Activated CD4-positive, alpha-beta T cell treated with anti-CD3 and anti-CD28 coated beads for 48 hours (primary cell): ENCODE measurements at places on chromosomes 3 and 15.
A peak's percentile ranks its signal among the peaks of the same experiment; 100 is the strongest.

DNA sequence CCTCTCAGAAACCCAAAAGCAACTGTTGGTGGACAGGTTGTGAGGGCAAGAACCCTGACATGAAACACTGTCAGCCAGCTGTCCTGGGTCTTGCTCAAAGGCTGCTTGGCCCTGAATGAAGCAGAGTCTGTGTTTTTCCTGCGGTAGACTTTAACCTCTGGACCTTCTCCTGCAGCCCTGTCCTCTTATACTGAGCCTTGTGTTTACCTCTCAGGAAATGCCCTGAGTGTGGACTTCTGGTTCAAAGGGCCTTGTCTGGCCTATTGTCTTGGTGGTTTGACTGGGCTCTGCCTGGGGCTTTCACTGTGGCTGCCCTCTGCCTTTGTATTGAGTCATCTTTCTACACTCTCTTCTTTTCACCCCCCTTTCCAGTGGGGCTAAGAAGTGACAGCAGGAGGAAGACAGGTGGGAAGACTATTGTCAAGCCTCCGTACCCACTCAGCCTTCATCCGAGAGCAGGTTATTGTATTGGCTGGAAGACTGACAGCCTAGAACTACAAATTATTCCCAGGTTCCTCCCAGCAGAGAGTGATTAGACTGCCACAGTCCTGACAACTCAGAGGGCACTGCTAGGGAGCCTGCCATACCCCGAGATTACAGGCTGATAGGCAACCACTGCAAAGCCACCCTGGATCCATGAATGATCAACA, 3.5 kb downstream of the SEC13 start:
- DNase-seq = no peak

- no peak for DNase-seq
Observed at GRCh38 chr15:52857937-52858781, 68.0 kb upstream of the ONECUT1 start.

DNA sequence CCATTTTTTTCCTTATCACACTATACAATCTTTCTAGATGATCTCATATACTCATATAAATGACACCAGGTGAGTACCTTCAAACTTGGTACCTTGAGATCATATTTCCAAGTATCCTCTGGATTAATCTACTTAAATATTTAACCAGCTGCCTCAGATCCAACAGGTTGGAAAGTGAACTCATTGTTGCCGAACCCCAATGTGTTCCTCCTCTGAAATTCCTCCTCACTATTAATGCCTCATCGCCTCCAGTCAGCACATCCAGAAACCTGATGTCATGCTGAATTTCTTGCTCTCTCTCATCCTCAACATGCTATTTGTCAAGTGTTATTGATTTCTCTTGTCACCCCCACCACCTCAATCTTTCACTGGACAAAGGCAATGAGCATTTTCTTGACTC, 221.8 kb downstream of the FMN1 start:
- no peak for DNase-seq

- DNase-seq = no peak
Observed at GRCh38 chr15:39330061-39330460, 250.8 kb upstream of the THBS1 start.

- DNase-seq = no peak
Observed at GRCh38 chr3:37987315-37987697, 3.3 kb upstream of the VILL start.

DNA sequence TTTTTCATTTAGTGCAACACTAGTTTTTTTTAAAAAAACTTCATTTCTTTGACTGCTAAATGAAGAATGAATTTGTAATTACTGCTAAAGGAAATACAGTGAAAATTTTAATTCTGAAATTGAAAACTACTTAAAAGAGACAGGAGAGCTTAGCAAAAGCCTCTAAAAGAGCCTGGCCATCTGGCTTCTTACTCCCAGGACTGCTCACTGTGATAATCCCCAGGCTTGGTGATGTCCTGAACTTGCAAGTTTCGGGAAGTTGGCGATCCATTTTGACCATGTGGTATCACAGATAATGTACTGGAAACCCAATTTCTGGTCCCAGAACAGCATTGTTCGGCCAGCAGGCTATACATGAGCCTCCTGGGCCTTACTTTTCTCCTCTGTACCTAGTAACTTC, 292.1 kb downstream of the FGF12 start:
- DNase-seq = no peak

GRCh38 chr3:77244981-77245380, 205.1 kb downstream of the ROBO2 start:
- no peak for DNase-seq

- DNase-seq = peak; percentile 24
Observed at GRCh38 chr15:22811640-22812039, 25.2 kb downstream of the NIPA1 start.

DNA sequence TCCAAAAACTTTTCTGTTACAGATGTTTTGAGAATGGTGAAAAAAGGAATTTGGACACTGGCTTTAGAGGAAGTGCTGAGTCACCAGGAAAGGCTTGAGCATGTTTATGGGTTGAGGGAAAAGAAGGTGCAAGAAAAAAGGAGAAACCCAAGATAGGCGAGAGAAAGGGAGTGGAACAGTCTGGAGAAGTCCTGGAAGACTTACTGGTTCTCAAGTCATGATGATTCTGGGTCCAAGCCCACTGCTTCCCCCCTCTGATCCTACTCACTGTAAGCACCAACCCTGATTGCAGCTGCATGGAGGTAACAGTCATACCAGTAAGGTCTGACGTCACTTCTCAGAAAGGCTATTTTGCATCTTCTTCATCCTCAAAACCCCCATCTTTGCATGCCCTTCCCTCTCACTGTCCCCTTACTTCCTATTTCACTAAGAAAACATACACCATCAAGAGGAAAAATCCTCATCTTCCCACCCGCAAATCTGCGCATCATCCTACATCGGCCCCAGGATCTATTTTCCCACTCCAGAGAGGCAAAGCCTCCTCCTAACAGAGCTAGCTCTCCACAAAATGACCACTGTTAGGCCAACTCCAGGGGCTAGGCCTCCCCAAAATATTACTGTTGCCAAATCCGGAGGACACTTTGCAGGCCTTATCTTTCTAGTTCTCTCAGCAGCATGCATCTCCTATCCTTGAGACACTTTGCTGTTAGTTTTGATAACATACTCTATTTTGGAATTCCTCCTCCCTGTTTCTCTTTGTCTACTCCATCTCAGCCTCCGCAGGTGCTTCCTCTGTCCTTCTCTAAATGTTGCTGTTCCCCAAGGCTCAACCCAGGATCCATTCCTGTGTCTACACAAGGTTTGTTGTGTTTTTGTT, 3.2 kb upstream of the ATP13A3 start:
- DNase-seq = peak; percentile 48

GRCh38 chr3:1082108-1082507, 10.7 kb upstream of the CNTN6 start:
- peak; percentile 5 for DNase-seq

GRCh38 chr15:26757141-26757540, 15.7 kb downstream of the GABRB3 start:
- DNase-seq = no peak

GRCh38 chr15:65920825-65921309, 51.6 kb downstream of the RAB11A start:
- DNase-seq = no peak

DNA sequence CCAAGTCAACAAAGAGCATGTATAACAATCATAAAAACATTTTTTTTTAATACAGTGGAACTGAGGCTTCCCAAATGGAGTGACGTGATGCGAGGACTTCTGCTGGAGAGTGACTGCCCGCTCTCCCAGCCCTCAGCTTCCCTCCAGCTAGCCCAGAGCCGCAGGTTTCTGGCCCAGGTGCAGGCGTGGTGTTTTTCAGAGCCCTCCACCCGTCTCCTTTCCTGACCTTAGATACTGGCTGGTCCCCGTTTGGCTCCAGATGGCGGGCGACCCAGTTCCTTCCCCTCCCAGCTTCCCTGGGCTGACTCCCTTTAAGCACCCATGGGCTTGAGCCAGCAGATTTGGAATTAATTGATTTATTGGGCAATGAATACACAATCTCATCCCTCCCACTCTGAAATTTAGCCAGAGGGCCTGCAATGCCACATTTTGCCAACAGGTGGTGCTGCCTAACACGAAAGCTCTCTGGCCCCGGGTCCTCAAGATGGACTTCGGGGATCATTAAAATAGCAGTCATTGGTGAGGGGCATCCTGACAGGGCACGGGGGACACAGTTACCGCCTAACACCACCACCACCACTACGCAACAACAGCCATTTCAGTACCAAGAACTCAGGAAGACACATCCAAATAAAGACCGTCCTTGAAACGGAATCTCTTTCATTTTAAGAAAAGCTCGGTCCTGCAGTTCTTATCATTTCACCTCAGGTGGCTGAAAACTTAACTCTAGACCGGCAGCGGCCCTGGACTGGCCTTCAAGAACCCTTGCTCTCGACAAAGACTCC, 47.5 kb upstream of the MUC4 start:
- peak; percentile 85 for DNase-seq

GRCh38 chr15:78072080-78072892, 5.2 kb downstream of the TBC1D2B start:
- no peak for DNase-seq

GRCh38 chr15:81723113-81723651, 322.6 kb downstream of the MEX3B start:
- no peak for DNase-seq

DNA sequence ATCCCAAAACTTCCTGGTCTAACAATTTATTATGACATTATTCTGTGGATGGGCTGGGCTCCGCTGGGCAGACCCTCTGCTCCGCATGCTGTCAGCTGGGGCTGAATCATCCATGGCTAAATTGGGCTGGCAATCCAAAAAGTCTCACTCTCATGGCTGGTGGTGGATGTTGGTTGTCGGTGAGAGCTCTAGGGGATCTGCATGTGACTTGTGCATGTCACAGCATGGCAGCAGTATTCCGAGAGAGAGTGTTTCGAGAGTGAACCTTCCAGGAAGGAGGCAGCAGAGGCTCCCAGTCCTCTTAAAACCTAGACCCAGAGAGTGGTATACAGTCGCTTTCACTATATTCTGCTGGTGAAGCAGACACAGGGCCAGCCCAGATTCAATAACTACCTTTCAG, 9.9 kb downstream of the RARB start:
- no peak for DNase-seq

DNA sequence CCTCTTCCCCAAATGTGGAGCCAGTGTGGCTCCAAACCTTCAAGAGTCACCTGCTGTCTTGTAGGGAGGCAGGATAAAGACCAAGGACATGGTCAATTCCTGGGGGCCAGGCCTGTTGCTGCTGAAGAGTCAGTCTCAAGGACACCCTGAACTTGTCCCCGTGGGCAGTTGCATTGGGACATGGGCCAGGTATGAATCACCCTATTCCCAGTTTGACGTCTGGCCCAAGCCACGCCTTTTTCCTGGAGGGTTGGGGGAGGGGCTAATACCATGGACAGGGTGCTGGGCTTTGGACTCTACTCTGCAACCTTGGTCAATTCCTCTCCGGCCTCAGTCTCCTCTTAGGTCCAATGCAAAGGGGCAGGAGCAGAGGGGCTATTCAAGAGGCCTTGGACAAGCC, 10.4 kb downstream of the ATP2B2 start:
- DNase-seq = no peak

DNA sequence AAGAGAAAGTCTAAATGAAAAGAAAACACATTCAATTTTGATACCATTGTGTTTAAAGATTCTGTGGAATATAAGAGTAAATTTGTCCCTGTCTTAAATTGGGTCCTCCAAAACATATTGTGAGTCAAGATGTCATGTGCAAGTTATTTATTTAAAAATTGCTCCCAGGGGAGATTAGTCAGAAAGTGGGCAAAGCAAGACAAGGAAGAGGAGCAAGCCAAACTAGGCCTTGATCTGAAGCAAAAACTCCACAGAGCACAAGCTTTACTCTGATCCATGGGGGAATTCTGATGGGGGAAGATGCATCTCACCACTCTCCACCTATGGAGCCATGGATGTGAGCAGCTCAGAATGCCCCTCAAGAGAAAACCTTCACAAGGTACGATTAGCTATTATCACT, 342.8 kb upstream of the IL12A start:
- DNase-seq = no peak

- DNase-seq = no peak
Observed at GRCh38 chr3:57062101-57062631, 1.7 kb downstream of the SPATA12 start.

- DNase-seq = no peak
Observed at GRCh38 chr15:45866616-45867015, 231.8 kb downstream of the SQOR start.

- no peak for DNase-seq
Observed at GRCh38 chr3:124117486-124117885, 125.6 kb upstream of the ROPN1 start.

GRCh38 chr3:14216257-14217048, 37.8 kb downstream of the LSM3 start:
- peak; percentile 58 for DNase-seq

- no peak for DNase-seq
Observed at GRCh38 chr3:42166214-42166613, 75.1 kb downstream of the TRAK1 start.

GRCh38 chr3:178645503-178645902, 109.3 kb downstream of the KCNMB2 start:
- no peak for DNase-seq

DNA sequence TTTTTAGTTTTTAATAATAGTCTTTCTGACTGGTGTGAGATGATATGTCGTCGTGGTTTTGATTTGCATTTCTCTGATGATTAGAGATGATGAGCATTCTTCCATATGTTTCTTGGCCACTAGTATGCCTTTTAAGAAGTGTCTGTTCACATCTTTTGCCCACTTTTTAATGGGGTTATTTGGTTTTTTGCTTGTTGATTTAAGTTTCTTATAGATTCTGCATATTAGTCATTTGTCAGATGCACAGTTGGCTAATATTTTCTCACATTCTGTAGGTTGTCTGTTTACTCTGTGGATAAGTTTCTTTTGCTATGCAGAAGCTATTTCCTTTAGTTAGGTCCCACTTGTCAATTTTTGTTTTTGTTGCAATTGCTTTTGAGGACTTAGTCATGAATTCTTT, 185.4 kb downstream of the SUCNR1 start:
- DNase-seq = no peak

DNA sequence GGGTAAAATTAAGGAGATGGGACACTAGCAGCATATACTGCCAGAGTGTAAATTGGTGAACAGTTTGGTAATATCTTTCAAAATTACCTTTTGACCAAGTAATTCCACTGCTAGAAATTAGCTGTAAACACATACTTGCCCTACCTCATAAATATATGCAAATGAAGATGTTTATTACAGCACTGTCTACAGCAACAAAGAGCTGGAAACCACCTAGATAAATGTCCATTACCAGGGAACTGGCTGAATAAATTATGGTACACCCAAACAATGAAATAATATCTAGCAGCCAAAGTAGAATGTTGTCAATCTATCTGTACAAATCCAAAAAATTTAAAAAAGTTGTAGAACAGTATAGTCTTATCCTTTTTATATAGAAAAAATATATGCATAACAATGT, 105.9 kb upstream of the FAM3D start:
- no peak for DNase-seq

- DNase-seq = no peak
Observed at GRCh38 chr3:165749821-165750220, 87.4 kb downstream of the BCHE start.

- DNase-seq = no peak
Observed at GRCh38 chr15:73116164-73116563, 63.9 kb downstream of the NEO1 start.

- DNase-seq = no peak
Observed at GRCh38 chr3:48601622-48601994, 6.5 kb upstream of the COL7A1 start.
